ENCODE measurements at places on chromosomes 2 and 18.

DNA sequence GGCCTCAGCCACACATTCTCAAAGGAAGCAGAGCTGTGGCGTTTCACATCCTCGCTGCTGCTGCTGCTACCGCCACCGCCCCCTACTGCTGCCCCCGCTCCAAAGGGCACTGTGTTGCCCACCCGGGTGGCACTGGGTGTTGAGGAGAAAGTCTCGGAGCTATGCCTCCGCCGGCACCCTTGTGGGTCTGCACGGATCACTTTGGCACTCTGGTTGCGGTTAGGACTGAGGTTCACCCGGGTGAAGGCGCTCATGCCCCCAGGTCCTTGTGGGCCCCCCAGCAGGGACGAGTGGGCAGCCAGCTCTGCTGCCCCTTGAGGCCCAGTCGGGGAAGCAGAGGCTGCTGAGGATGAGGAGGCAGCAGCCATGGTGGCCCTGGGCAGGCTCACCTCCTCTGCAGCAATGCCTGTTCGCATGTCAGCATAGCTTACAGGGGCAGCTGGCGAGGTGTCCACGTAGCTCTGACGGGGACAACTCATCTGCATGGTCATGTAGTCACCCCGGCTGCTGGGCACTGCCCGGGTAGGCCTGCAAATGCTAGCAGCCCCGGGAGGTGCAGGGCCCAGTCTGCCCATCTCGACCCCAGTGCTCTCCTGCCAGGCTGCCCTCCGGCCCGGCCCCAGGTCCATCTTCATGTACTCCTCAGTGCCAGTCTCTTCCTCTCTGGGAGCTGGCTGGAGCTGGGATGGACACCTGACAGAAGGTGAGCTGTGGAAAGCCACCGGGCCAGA is 4.2 kb downstream of the IRS1 start:
- no peak for DNase-seq
- peaks cover 41% of the 10 kb centered on the region for H3K4me1 ChIP-seq
- H3K36me3 ChIP-seq: peaks cover 5% of the 10 kb centered on the region
- H3K27me3 ChIP-seq: no peaks in the 10 kb centered on the region
- H3K27ac ChIP-seq: no peak overlapping the region

GRCh38 chr2:43003702-43004101 is 211.3 kb upstream of the HAAO start:
- DNase-seq: peak; percentile 3
- no peaks in the 10 kb centered on the region for H3K4me1 ChIP-seq
- H3K36me3 ChIP-seq: no peaks in the 10 kb centered on the region
- no peak overlapping the region for H3K27ac ChIP-seq
- H3K4me3 ChIP-seq: no peak overlapping the region

DNA sequence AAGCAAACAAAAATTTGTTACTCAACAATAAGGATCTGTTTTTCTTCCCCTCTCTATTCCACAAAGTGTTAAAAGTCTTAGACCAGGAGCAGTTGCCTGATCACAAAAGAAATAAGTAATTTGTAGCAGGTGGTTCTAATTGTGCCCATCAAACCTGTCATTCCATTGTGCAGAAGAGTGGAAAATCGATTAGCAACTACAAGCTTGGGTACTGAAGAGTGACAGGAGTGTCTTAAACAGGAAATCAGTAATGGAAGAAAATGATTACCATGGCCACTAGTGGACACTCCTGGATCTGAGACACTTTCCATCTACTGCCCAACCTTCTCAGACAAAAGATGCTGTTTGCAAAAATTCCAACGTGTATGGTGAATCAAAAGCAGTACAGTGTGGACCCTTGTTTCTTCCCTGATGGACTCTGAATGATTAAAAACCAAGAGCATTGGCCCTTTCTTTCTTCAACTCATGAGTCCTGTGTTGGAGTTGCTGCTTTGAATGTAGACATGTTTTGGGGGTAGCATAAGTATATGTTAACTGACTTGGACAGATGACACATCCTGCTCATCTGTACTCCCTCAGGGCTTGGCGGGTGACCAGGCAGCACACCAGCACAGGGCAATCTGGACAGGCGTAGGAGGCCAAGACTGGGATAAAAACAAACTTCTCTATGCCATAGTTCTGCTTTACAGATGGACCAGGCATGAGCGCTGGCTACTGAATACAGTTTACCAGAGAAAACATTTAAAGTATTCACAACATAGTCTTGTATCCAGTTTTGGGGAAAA is 51.9 kb downstream of the PLA2R1 start:
- no peak for DNase-seq
- no peak overlapping the region for H3K4me3 ChIP-seq
- H3K27me3 ChIP-seq: peaks cover 17% of the 10 kb centered on the region
- H3K27ac ChIP-seq: no peak overlapping the region

DNA sequence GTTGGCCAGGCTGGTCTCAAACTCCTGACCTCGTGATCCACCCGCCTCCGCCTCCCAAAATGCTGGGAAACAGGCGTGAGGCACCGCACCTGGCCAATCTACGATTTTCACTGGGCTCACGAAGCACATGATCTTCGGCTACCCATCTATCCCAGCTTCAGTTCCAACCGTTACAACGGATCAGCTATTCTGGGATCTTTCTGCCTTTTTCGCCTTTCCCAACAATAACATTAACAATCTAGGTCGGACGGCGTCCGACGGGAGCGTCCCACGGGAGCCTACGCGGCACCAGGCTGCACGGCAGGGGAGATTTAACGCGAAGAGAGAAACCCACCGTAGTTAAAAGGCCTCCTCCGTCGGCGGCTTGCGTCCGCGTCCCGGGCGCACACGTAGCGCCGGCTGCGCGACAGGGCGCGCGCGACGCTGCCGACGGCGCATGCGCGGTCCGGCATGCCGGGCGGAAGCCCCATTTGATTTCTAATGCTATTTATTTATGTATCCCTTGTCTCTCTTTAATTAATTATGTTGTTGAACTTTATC is at the start of gene MSL3B:
Gene MSL3B, minus strand, starts transcription at position 394 of the 540 bp plus-strand sequence.
- peak within 1 kb of the TSS; percentile 94 for H3K4me3 ChIP-seq
- peak; percentile 80 for DNase-seq
- peaks cover 13% of the 10 kb centered on the region for H3K4me1 ChIP-seq
- peaks cover 24% of the 10 kb centered on the region for H3K36me3 ChIP-seq
- peak within 1 kb of the TSS; percentile 88 for H3K27ac ChIP-seq

- H3K4me3 ChIP-seq: no peak overlapping the region
- peaks cover 3% of the 10 kb centered on the region for H3K4me1 ChIP-seq
- no peaks in the 10 kb centered on the region for H3K36me3 ChIP-seq
- peaks cover 10% of the 10 kb centered on the region for H3K27me3 ChIP-seq
- no peak for DNase-seq
These were observed 10.1 kb downstream of the CTIF start for GRCh38 chr18:48548921-48549320.

GRCh38 chr2:159960414-159960813 is 102.0 kb downstream of the PLA2R1 start:
- H3K27me3 ChIP-seq: no peaks in the 10 kb centered on the region
- H3K36me3 ChIP-seq: peaks cover 1% of the 10 kb centered on the region
- DNase-seq: no peak
- no peak overlapping the region for H3K4me3 ChIP-seq

DNA sequence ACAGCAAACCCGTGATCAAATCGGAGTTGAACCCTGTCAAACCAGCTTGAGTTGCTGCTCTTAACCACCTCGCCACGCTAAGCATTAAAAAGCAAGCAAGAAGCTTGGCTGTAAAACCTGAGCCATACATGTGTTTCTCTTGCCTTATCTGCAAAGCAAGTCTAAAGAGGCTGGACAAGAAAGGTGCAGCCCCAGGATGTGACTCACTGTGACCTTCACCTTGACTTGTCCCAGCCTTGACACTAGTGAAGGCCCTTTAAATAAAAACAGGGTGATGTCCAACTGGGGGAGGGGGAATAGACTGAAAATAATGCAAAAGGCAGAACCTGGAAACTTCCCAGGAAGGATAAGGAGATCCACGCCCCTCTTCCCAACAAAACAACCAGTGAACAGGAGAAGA is 127.6 kb upstream of the NPAS2 start:
- no peak overlapping the region for H3K4me3 ChIP-seq
- H3K4me1 ChIP-seq: no peaks in the 10 kb centered on the region
- H3K27me3 ChIP-seq: peaks cover 8% of the 10 kb centered on the region
- no peaks in the 10 kb centered on the region for H3K36me3 ChIP-seq

GRCh38 chr18:10559553-10560451 is 34.0 kb downstream of the NAPG start:
- peaks cover 4% of the 10 kb centered on the region for H3K4me1 ChIP-seq
- peak overlapping the region; percentile 30 for H3K27ac ChIP-seq
- peak overlapping the region; percentile 15 for H3K4me3 ChIP-seq
- H3K36me3 ChIP-seq: peaks cover 12% of the 10 kb centered on the region

- no peak for DNase-seq
- H3K27ac ChIP-seq: no peak overlapping the region
- H3K4me3 ChIP-seq: no peak overlapping the region
- H3K4me1 ChIP-seq: peaks cover 8% of the 10 kb centered on the region
- peaks cover 42% of the 10 kb centered on the region for H3K27me3 ChIP-seq
These were observed 389.5 kb downstream of the MTX2 start for GRCh38 chr2:176658708-176659107.

DNA sequence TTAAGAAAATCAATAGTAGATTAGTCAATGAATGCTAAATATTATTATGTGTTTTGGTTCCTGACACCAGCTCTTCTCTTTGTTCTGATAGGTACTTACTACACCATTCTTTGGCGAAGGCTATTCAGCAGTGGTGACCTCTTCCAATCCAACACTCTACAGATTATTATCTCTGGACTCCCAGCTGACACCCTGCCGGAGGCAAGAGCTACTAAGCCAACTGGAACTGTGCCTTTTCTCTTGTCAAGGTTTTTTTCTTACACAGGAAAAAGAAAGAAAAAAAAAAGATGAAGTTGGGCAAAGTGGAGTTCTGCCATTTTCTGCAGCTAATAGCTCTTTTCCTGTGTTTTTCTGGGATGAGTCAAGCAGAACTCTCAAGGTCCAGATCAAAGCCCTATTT is 11.7 kb downstream of the CDH7 start:
- no peaks in the 10 kb centered on the region for H3K27me3 ChIP-seq
- no peak overlapping the region for H3K27ac ChIP-seq
- H3K4me3 ChIP-seq: no peak overlapping the region
- no peaks in the 10 kb centered on the region for H3K4me1 ChIP-seq
- H3K36me3 ChIP-seq: no peaks in the 10 kb centered on the region

DNA sequence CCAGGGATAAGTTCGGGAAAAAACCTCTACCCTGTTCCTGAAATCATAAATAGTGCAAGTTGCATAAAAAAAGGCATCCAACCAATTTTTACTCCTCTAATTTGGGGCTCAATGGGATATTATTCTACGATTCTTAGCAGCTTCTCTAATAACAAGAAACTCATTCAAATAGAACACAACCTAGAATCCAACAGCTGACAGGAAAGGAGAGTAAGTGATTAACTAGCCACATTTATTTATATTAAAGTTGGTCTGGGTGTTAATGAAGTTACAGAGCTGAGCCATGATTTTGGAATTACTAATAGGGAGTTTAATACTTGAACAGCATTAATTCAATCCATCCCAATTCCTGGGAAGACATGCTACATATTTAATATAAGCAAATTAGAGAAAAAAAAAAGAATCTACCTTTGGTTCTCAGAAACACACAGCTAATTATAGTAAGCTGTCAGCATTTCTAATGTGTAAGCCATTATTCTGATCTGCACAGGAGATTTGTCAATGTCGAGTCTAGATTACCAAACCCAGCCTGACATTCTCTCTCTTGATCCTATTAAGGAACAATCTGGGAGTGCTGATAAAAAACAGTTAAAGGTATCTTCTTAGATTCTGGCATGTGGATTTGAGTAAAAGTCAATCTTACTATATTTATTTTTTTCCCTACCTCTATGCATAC is 267.7 kb downstream of the NBAS start:
- H3K4me3 ChIP-seq: no peak overlapping the region
- H3K36me3 ChIP-seq: peaks cover 27% of the 10 kb centered on the region
- no peaks in the 10 kb centered on the region for H3K27me3 ChIP-seq
- no peak overlapping the region for H3K27ac ChIP-seq

DNA sequence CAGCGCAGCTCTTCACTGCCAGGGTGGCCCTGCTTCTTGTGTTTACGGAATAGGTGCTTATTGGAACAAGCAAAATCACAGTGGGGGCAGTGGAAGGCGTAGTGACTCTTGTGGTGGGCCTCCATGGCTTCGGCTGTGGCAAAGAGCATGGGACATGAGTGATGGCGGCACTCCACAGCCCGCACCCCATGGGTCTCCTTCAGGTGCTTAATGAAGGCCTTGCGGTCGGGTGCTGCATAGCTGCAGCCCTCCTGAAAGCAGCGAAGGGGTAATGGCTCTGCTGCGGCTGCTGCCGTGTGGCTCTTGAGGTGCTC is 10.7 kb downstream of the ZNF142 start:
- DNase-seq: no peak

GRCh38 chr2:10368491-10369231 is 66.0 kb downstream of the HPCAL1 start:
- H3K27ac ChIP-seq: no peak overlapping the region
- no peak overlapping the region for H3K4me3 ChIP-seq
- no peaks in the 10 kb centered on the region for H3K36me3 ChIP-seq
- no peak for DNase-seq
- H3K4me1 ChIP-seq: peaks cover 1% of the 10 kb centered on the region
